ENCODE measurements at places on chromosomes 5 and 9.
A peak's percentile ranks its signal among the peaks of the same experiment; 100 is the strongest.

DNA sequence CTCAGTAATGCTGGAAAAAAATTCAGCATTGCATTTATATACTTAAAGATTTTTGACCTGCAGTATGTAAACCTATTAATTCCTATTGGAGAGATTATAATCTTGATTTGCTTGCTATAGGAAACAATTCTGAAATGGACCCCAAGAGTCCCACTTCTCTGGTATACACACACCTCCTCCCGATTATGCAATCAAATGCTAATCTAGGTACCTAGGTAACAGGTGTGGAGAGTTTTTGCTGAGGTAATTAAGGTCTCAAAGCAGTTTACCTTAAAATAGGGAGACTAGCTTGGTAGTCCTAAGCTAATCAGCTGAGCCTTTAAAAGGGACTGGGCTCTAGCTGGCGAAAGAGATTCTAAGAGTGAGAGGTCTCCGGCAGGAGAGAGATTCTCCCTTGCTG, 22.2 kb downstream of the ISOC1 start:
- DNase-seq = no peak

DNA sequence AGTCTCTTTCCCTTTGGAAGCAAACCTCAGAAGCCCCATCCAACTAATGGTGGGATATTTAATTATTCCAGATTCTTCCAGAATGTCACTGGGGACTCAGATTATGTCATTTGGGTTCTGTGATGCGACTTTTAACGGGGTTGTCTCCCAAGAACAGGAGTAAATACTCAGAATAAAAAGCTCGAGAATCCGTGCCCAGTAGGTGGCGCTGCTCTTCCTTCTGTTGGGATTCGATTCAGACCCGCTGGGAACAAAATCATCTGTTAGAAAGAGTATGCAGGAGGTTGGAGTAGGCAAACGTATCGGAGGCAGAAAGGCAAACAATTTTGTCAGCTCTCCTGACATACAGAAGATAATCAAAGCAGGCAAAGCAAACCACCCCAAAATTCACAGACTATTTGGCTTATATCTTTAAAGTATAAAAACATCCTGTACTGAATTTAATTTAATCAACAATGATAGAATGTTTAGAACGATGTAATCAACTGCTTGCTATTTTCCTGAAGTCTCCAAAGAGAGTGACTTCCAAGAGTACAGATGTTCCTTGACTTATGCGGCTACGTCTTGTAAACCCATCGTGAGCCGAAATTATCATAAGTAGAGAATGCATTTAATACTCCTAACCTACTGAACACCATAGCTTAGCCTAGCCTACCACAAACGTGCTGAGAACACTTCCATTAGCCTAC, 169.8 kb upstream of the RAI14 start:
- DNase-seq = peak; percentile 68

GRCh38 chr5:32202394-32202793, 28.3 kb upstream of the GOLPH3 start:
- no peak for DNase-seq

DNA sequence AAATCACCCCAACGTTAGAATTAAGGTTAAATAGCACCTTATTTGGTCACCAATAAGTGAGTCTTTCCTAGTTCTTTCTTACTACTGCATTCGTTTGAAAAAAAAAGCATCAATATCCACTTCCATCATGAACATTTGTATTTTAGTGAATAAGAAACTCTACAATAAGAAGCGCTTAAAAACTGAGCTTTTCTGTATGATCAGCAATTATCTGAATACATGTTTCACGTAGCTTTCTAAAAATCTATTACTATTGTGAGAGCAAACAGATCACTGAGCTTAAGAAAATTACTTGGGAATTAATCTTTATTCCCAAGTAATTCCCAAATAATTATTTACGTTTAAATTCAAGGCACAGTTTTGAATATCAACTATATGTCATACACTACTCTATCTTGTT, 32.5 kb downstream of the ZDHHC21 start:
- no peak for DNase-seq

- no peak for DNase-seq
Observed at GRCh38 chr9:13445103-13445500, 165.6 kb upstream of the MPDZ start.

GRCh38 chr5:14665101-14665822, 744 bp downstream of the OTULIN start:
- DNase-seq = peak; percentile 39

DNA sequence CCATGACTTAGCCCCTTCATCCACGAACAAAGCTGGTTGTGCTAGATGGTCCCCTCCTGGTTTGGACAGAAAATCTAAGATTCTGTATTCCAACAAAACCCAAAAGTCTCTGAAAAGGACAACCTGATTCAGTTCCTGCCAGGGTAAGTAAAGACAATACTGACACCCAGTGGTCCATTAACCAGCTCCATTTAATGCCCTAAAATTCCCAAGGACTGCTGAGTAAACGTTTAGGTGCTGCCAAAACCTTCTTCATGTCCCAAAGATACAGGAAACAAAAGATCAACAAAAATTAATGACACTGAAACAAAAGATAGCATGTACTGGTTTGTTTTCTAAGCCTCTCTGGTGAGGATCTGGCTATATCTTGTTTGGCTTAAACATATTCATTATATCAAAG, 25.3 kb upstream of the PPP1R2B start:
- no peak for DNase-seq

DNA sequence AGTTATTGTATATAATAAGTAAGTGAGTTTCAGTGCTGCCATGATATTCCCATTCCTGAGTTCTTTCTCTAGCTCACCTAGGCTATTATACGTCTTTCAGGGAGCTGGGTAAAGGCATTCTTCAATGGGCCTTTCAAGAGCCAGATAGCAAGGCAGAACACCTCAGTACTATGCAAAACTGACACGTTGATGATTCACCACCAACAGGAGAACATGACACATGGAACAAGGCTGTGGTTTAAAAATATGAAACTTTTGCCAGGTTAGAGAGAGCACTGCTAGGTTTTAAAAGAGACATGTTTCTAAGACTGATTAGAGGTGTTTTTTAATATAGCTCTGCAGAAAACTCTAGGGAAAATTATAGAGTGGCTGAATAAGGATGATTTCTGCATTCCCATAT, 95.9 kb downstream of the UGCG start:
- peak; percentile 93 for DNase-seq

DNA sequence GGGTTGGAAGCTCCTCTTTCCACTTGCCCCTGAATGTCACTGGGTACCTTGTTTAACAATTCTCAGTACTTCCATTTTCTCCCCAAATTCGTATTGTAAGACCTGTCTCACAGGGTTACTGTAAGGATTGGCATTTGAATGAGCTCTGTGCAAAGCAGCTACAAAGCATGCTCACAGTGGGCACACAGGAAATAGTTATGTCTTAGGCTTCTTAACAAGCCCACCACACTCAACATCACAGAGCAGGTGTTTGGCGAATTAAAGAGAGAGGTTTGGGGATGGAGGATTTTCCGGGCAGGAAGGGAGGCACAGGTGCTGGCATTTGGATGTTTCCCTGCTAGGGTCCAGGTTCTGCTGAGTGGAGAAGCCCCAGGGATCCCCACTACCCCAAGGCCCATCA, 17.0 kb upstream of the LHFPL2 start:
- no peak for DNase-seq

- DNase-seq = no peak
Observed at GRCh38 chr5:96528826-96529474, 95.9 kb upstream of the PCSK1 start.

- DNase-seq = no peak
Observed at GRCh38 chr5:129125819-129126218, 31.3 kb downstream of the ISOC1 start.

- DNase-seq = no peak
Observed at GRCh38 chr5:154461531-154461930, 15.7 kb downstream of the SAP30L start.

- no peak for DNase-seq
Observed at GRCh38 chr5:116504593-116505166, 69.9 kb downstream of the SEMA6A start.

DNA sequence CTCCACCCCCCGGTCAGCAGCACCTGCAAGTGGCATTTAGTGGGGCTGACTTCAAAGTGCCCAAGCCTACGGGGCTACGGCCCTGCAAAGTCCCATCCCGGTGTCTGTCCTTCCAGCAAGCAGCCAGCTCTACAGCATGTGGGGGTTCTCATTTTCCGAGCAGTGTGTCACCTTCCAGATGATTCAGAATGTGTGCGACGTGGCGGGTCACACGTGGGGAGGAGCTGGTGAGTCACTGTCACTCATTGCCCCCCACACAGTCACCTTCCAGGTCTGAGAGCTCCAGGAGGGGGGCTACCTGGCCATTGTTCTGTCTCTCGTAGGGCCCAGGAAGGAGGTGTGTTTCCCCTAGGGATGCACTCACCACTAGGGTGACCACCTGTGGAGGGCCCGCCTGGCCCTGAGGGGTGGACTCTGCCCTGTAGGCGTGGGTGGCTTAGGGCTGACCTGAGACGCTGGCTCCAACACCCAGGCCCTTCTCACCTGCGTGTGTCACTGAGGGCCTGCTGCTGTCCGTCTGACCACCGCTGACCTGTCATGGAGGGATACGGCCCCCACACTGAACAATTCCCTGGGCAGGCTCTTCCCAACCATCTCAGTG, 70.2 kb downstream of the SEMA4D start:
- DNase-seq = no peak

DNA sequence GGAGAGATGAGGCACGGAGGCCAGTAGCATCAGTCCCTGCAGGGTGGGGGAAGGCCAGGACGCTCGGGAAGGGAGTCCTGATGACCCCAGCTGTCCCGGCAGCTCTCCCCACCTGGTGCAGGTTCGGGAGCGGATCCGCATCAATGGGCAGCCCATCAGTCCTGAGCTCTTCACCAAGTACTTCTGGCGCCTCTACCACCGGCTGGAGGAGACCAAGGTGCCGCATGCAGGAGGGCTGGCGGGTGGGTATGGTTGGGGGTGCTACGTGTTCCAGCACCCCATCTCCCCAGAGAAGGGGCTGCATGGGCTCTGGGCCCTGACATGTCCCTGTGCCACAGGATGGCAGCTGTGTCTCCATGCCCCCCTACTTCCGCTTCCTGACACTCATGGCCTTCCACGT, 4.2 kb downstream of the FPGS start:
- no peak for DNase-seq

- no peak for DNase-seq
Observed at GRCh38 chr5:138336952-138337684, 948 bp upstream of the FAM53C start.

- DNase-seq = no peak
Observed at GRCh38 chr9:12183321-12183720, 509.9 kb upstream of the TYRP1 start.

DNA sequence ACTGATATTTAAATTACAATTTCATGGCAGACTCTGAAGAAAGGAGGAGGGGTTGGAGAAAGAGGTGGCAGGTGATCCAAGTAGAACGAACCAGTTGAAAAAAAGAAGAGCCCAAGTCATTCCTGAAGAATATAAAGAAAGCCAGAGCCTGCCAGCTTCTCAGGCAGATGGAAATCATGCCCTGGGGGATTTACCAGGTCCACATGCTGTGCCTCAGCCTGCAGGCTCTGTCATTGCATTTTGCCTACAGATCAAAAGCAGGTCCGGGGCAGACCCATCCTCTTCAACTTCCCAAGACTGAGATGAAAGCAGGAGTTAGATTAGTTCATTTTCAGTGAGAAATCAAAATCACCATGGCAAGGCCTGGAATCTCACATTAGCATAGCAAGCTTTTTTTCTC, 48.5 kb downstream of the GDNF start:
- DNase-seq = no peak

- DNase-seq = no peak
Observed at GRCh38 chr5:122947772-122948171, 88.8 kb downstream of the PPIC start.

GRCh38 chr9:125409637-125410521, 148.3 kb downstream of the GAPVD1 start:
- DNase-seq = no peak

GRCh38 chr5:146751054-146751453, 127.5 kb downstream of the PPP2R2B start:
- DNase-seq = no peak

DNA sequence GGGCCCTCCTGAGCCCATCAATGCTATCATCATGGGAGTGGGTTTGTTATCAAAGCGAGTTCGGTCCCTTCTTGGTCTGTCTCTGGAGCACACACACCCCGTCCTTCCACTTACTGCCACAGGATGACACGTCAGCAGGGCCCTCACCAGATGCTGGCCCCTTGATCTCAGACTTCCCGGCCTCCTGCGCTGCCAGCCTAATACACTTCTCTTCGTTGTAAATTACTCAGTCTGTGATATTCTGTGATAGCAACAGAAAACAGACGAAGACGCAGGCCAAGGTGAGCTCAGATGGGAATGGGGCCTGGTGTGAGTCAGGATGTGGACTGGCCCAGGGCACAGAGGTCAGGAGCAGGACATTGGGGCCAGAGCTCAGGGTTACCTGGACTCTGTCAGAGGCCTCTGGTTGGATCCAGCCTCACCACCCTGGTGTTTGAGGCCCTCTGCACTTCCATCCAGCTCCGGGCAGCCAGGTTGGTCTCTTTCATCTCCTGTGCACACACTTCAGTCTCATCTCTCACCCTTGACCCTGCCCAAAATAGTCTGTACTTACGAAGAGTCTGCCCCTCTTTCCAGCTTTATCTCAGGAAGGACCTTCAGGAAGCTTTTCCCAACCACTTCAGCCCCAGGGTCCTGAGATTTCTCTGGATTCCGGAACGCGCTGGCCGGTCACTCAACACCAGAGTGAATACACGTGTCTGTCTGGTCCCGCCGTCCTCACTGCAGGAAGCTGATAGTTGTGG, 26.0 kb upstream of the CNOT6 start:
- no peak for DNase-seq

DNA sequence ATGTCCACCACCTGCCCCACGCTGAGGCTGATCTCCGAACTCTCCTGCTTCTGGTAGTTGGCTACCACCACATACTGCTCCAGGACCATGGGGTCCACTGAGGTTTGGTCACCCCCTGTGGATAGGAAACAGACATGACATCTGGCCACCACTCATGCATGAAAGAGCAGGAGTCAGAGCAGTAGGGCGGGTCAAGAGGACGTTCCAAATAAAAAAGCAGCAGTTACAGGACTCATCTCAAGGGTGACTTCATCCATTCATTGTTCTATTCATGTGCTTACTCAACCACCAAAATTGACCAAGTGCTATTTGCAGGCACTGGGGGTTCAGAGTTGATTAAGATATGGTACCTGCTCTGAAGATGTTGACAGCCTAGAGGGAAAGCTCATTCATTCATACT, 79.2 kb upstream of the UBTD2 start:
- DNase-seq = peak; percentile 40

- no peak for DNase-seq
Observed at GRCh38 chr5:80037366-80037765, 2.2 kb downstream of the THBS4 start.

- DNase-seq = no peak
Observed at GRCh38 chr5:40271476-40271875, 408.2 kb upstream of the PTGER4 start.

GRCh38 chr9:77013206-77013931, 6.1 kb upstream of the FOXB2 start:
- DNase-seq = no peak

GRCh38 chr5:146341854-146342253, 3.2 kb downstream of the POU4F3 start:
- DNase-seq = no peak

- DNase-seq = peak; percentile 99
Observed at GRCh38 chr5:96177303-96177869, 215.7 kb upstream of the ELL2 start.

GRCh38 chr9:9901624-9902023, 711.2 kb downstream of the PTPRD start:
- no peak for DNase-seq

GRCh38 chr5:127958421-127959011, 125.0 kb upstream of the SLC12A2 start:
- no peak for DNase-seq

Measured in mammary epithelial cell (primary cell).